ENCODE measurements at places on chromosomes 1 and 21.
A peak's percentile ranks its signal among the peaks of the same experiment; 100 is the strongest.

DNA sequence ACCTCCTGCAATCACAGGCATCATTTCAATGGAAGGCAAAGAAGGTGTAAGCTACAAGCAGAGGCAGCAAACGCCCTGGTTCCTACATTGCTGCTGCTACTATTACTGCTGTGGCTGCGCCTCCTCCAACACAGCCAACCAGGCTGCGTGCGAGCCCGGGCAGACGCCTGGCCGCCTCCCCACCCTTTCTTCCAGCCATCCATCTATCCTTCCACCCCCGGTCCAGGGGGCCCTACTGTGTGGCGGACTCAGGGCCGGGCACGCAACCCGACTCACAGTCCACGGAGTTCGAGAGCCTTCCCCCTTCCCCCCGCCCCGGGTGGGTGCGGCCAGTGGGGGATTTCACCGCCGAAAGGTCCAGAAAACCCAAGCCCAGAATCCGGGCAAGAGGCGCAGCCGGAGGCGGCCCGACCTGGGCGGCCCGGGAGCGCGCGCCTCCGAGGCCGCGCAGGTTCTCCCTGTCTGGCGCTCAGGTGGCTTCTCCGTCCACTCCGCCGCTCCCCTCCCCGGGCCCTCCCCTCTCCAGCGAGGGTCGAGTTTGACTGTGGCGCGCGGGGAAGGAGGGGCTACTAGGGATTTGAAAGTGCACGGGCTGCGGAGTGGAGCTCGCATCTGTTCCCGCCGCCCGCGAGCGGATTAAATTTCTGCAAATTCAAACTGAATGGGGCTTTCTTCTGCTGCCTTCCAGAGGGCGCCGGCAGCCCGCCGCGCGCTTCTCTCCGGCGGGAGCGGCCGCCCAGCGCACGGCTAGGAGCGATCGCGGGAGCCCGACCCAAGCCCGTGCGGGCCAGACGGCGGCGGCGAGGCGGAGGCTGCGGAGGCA lies at the start of gene HUNK:
HUNK (plus strand) TSS at position 569 of the 823 bp plus-strand sequence. CDS start 655 bp downstream, outside the sequence.
- DNase-seq: peak; percentile 22

GRCh38 chr1:53949023-53949990 lies 3.2 kb downstream of the LRRC42 start:
- DNase-seq: peak; percentile 42

DNA sequence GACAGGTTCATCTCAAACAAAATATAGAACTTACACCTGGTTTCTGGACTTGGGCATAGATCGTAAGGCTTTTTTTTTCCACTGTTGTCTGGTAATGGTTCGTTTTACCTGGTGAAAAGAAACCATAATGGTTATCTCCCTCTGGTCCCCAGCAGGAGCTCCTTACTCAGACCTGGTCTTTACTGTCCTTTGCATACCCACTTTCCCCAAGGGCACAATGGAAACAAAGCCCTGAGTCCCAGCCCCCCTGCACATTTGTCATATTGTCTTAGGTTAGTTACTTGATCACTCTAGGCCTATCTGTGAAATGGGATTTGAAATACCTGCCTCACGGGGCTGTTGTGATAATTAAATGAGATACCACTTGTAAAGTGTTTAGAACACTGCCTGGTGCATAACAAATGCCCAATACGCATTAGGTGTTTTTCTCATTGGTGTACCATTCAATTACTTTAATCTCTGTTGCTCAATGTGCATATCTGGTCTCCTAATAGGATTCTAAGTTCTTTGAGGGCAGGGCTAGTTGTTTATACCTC lies 27.0 kb downstream of the SLAMF1 start:
- DNase-seq: no peak

GRCh38 chr1:7400566-7400965 lies 370.5 kb upstream of the VAMP3 start:
- DNase-seq: no peak

DNA sequence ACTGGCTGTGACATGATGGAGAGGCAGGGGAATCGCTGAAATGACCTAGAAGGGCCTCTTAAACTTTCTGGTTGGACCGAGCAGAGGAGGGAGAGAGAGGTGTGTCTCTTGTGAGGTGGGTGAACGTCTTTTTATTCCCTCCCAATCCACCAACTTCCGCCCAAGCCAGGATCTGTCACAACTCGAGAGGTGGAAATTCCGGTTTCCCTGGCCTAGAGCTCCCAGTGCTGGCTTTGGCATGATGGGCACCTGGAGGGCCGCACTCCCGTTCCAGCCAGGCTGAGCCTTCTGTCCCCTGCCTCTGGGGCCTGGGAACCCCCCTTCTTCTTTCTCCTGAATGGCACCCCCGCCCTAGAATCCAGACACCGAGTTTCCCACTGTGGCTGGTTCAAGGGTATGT lies at the start of gene SEMA4A:
SEMA4A (plus strand) TSS at position 224 of the 400 bp plus-strand sequence. CDS start 994 bp downstream, outside the sequence.
- no peak for DNase-seq

Data from stimulated activated naive CD8-positive, alpha-beta T cell treated with anti-CD3 and anti-CD28 coated beads, Interleukin-15, Interleukin-2, amounts not matched to agents 100 U/mL and 50 U/mL, for 24 hours (primary cell).